ENCODE measurements at places on chromosomes 16 and 17.

- DNase-seq: no peak
Observed at GRCh38 chr17:62611292-62611691, 16.2 kb upstream of the MRC2 start.

DNA sequence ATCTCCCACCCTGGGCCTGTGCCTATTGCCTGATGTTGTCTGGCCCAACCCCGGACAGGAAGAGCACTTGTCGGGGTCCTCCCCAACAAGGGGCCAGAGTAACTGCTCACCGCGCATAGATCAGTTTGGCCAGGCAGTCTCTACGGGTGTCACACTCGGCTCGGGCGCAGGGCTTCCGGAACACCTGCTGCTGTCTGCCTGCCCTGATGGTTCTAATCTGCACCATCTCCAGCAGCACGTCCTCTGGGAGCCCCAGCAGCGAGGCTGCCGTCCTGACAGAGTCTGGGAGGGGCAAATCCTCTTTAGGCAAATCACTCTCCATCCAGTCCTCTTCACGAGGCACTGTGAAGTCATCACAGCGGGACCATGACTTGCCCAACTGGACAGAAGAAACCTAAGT, 24.0 kb downstream of the MYO19 start:
- no peak for DNase-seq

- peak; percentile 93 for DNase-seq
Observed at GRCh38 chr16:24670623-24671454, 58.6 kb upstream of the TNRC6A start.

GRCh38 chr16:20409398-20410120, at the start of gene ACSM5:
ACSM5 (plus strand) TSS chr16:20409534; CDS start chr16:20411485, 1,951 bp downstream.
- DNase-seq: no peak

GRCh38 chr16:12386192-12386591, 409.7 kb downstream of the SNX29 start:
- no peak for DNase-seq

DNA sequence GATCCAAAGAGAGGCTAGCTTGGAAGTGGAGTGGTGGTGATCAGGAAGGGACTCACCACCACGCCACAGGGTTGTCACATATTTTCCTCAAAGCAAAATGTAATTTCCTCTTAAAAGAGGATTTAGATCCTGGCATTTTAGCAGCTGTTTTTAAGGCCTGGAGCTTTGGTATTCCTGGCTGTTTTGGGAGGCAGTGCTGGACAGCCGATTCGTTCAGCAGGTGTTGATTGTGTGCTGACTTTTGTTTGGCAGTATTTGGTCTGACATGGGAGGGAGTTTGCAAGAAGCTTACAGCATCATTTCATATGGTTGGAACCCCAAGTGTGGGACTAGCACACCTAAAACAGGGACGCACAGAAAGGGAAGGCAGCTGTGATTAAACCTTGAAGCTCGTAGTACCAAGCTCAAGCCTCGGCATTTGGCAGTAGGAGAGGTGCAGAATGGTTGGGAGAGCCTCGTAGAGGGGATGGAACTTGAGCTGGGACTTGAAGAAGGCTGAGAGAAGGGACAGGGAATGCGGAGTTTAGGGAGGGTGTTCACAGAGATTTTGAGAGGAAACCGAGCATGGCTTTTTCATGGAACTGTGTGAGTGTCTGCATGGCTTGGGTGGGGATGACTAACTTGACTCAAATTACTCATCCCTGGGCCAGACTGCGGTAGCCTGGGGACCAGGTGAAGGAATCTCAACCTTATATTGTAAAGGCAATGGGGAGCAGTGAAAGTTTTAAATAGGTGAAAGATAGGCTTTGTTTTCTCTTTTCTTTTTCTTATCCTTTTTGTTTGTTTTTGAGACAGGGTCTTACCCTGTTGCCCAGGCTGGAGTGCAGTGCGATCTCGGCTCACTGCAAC, 52.3 kb downstream of the RPTOR start:
- no peak for DNase-seq

GRCh38 chr17:68452724-68453290, 4.5 kb downstream of the WIPI1 start:
- no peak for DNase-seq

GRCh38 chr16:17467923-17468540, 2.7 kb downstream of the XYLT1 start:
- peak; percentile 77 for DNase-seq

- DNase-seq: no peak
Observed at GRCh38 chr16:59878999-59879398, 1144.9 kb upstream of the GOT2 start.

- DNase-seq: peak; percentile 27
Observed at GRCh38 chr17:68775318-68775717, 174.2 kb upstream of the FAM20A start.

DNA sequence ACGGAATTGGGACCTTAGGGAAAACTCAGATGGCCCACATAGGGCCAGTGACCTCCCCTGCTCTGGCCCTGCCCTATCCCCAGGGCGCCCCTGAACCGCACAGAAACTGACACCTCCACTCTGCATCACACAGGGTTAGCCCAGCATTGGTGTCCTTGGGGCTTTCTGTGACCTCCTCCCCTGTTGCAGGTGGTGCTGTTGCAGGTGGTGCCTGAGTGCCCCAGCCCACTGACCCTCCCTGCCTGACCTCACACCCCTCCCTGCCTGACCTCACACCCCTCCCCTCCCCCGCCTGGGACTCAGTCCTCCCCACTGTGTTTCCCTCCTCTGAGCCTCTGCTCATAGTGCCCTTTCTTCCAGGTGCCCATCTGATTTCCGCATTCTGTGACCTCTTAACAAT, 21.4 kb downstream of the TNFRSF13B start:
- DNase-seq: no peak

- DNase-seq: no peak
Observed at GRCh38 chr16:79270011-79270410, 330.5 kb downstream of the MAF start.

GRCh38 chr17:9367156-9367555, 208.5 kb downstream of the STX8 start:
- DNase-seq: no peak

DNA sequence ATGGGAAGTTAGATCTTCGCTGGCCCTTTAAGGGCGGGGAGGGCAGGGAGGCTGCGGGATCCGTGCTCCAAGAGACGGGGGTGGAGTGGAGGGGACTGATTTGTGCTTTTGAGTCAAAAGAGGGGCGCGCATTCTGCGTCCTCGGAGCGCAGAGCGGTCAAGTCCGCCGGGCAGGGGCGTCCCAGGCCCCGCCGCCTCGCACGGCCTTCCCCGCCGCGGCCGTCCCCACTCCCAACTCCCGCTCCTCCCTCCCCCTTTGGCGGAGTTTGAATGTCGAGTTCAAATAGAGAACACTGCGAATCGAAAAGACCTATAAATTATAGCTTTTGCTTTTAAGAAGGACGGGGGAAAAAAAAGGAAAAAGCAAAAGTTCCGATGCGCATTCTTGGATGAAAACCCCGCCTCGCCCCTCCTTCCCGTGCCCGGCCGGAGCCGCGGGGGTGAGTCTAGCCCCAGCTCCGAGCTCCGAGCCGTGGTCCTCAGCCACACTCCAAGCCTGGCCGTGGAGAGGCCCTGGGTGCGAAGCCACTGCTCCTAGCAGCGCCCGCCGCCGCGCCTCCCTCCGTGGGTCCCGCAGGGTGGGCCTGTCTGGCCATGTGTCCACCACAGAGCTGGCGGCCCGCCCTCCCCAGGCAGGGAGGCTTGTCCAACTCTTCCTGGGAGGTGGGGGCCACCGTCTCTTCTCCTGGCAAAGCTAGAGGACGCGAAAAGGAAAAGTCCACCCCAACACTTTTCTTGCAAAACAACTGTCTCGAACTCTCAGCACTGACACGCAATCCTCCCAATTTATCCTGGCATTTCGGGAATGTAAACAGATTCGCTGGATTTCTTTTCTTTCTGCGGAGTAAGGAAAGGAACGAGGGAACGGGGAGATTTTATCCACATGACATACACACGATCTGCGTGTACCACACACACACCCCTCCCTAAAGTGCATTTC, 3.6 kb downstream of the CBX8 start:
- DNase-seq: peak; percentile 55

DNA sequence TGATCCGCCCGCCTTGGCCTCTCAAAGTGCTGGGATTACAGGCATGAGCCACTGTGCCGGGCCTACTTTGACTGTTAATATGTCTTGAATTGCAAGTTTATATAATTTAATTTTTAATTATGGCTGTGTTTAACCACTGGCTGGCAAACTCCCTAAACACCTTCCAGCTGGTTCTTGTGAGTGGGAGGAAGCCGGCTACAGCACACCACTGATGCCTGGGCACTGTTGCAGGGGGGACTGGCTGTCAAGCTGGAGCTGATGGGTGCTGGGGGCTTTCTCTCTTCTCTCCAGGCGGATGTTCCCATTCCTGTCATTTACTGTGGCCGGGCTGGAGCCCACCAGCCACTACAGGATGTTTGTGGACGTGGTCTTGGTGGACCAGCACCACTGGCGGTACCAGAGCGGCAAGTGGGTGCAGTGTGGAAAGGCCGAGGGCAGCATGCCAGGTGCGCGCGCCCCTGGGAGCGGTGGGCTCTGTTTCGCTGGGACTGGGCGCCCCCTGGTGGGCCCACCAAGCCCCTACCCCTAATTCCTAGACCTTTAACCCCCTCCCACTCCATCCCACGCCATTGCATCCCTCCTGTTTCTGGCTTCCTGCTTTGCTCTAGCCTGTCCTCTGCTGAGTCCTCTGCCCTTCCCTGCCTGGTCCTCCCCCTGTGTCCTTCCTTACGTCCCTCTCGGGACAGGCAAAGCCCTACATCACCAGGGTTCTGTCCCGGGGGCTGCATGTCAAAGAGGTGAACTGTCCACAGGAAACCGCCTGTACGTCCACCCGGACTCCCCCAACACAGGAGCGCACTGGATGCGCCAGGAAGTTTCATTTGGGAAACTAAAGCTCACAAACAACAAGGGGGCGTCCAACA, 9.5 kb downstream of the TBX21 start:
- no peak for DNase-seq

- peak; percentile 50 for DNase-seq
Observed at GRCh38 chr17:80997424-80998117, 5.9 kb downstream of the CHMP6 start.

DNA sequence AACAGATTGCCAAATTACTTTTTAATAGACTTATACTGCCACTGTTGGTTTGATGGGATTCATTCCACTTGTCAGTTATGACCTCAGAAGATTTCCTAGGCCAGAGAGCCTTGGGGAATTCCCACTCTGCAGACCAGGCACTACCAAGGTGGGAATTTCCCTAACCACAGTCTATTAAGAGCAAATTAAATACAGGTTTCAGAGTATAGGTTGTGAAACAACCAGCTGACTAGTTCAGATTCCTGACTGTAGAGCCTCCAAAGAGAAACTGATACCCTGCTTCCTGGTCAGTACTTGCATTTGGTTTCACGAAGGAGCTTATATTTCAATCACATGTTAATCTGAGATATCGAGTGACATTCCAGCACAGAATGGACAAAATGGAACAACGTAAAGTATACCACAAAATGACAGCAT, 186.5 kb downstream of the STX8 start:
- peak; percentile 77 for DNase-seq

DNA sequence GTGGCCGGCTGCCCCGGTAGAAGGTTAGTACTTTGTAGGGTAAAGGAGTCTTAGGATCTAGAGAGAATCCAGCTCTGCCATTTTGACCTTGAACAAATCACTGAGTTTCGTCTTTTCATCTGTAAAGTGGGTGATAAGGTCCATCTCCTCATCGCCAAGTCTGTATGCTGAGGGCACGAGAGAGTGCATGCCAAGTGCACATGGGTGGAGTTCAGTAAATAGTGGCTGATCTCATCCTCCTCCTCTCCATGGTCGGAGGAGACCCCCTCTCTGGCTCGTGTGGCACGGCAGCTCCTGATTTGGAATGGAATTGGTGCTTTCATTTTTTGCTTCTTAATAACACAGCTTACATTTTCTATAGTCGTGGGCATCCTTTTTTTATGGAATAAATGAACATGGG, 30.7 kb downstream of the MYH3 start:
- DNase-seq: no peak

- peak; percentile 48 for DNase-seq
Observed at GRCh38 chr17:49022391-49022941, 25.3 kb downstream of the IGF2BP1 start.

- DNase-seq: no peak
Observed at GRCh38 chr16:658679-659571, 9.0 kb upstream of the RHOT2 start.

- DNase-seq: peak; percentile 7
Observed at GRCh38 chr17:9843152-9844010, 17.7 kb downstream of the GLP2R start.

- DNase-seq: no peak
Observed at GRCh38 chr16:83906683-83907082, 7.8 kb downstream of the MLYCD start.

DNA sequence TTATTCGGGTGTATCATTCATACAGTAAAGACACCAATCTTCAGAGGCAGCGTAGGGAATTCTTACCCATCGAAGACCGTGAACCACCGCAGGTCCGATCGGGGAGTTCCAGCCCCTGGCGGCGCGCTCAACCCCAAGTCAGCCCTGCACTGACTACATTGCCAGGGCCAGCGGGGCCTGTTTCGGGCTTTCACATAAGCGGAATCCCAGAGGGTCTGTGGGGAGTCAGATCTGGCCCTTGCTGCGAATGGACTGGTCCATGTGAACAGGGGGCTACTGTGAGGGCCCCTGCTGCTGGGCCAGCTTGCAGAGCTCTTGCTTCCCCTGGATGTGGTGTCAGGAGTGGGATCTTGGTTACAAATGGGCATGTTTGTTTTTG, 7.6 kb downstream of the PDE6G start:
- DNase-seq: no peak

GRCh38 chr17:53149316-53149715, 673.4 kb upstream of the KIF2B start:
- no peak for DNase-seq

- no peak for DNase-seq
Observed at GRCh38 chr16:69520800-69521602, 44.8 kb upstream of the NFAT5 start.

DNA sequence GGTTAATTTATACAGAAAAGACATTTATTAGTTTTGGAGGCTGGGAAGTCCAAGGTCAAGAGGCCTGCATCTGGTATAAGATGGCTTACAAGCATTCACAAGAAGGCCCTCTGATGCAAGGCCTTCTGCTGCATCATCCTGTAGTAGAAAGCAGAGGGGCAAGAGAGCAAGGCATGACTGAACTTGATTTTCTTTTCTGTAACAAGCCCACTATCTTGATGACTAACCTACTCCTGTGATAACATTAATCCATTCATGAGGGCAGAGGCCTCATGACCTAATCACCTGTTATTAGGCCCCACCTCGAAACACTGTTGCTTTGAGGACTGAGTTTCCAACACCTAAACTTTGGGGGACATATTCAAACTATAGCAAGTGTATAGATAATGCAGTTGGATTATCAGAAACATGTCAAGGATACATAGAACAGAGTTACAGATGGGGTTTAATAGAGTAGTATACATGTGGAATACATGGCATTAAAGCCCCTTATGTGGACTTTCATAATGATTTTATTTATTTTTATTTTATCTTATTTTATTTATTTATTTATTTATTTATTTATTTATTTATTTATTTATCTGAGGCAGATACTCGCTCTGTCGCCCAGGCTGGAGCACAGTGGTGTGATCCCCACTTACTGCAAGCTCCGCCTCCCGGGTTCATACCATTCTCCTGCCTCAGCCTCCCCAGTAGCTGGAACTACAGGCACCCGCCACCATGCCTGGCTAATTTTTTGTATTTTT, 88.2 kb downstream of the CHD9 start:
- DNase-seq: no peak

- DNase-seq: peak; percentile 71
Observed at GRCh38 chr17:48351911-48352332, 78.1 kb downstream of the SKAP1 start.

GRCh38 chr16:23029733-23030420, 119.4 kb downstream of the USP31 start:
- DNase-seq: no peak

Measured in astrocyte of the spinal cord (primary cell).